Suppressor macrophage treated with lipopolysaccharide for 1 hour (primary cell): ENCODE measurements at places on chromosomes 6 and 20.

DNA sequence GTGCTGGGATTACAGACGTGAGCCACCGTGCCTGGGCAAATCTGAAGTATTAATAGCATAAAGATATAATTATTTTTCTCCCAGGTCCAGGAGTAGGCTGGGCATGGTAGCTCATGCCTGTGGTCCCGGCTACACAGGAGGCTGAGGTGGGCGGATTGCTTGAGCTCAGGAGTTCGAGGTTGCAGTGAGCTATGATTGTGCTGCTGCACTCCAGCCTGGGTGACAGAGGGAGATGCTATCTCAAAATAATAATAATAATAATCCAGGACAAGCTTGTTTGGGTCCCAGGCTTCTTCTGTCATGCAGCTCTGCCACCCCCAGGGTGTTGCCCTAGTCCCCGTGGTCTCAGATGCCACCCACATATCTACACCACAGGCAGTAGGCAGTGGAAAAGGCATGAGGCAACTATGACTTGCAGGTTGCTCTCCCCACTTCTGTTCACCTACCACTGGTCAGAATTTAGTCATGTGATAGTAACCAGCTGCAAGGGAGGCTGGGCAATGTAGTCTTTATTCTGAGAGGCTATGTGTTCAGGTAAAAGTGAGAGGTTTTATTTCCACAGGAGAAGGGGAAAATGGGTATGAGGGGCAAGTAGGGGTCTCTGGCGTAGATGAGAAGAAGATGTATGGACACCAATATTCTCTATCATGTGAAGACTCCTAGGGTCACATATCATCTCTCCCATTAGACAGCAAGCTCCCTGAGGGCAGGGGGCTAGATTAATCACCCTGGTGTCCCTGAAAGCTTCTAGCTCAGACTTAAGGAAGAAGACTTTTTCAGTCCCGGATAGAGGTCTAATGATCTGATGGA is 25.7 kb downstream of the TCF15 start:
- peak; percentile 35 for DNase-seq

GRCh38 chr20:34874094-34874654 is 1.5 kb upstream of the GGT7 start:
- peak; percentile 90 for DNase-seq

GRCh38 chr6:36717871-36718540 is 20.4 kb downstream of the RAB44 start:
- DNase-seq = no peak

GRCh38 chr6:14283600-14284235 is 166.1 kb downstream of the CD83 start:
- peak; percentile 83 for DNase-seq

DNA sequence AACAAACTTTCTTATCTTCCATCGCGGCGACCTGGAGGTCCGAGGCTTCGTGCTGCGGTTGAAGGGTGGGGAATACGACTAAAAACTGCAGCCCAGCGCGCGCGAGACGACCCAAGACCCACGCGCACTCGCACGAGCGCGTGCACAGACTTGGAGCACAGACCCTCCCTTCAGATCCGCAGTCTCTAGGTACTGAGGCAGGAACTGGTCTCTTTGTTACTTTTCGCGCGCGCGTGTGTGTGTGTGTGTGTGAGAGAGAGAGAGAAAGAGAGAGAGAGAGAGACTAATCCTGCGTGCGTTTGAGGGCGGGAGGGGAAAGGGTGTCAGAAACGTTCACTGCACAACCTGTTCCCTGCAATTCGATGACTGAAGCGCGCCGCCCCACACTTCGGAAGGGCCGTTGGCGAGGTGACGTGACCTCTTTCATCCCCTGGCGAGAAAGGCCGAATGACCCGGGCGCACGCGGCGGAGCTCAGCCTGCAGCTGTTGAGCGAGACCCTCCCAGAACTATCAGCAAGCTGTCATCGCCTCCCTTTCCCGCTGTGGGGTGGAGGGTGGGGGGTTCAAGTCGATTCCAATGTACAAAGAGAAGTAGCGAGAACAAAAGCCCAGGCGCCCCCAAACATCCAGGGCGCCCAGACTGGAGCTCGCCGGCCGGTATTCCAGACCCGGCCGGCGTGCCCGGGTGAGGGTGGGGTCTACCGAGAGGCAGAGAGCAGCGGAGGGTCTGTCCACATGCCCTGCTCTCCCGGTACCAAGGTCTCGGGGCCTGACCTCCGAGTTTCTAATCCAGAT is 1.5 kb upstream of the TUBB2B start:
- DNase-seq = peak; percentile 52

DNA sequence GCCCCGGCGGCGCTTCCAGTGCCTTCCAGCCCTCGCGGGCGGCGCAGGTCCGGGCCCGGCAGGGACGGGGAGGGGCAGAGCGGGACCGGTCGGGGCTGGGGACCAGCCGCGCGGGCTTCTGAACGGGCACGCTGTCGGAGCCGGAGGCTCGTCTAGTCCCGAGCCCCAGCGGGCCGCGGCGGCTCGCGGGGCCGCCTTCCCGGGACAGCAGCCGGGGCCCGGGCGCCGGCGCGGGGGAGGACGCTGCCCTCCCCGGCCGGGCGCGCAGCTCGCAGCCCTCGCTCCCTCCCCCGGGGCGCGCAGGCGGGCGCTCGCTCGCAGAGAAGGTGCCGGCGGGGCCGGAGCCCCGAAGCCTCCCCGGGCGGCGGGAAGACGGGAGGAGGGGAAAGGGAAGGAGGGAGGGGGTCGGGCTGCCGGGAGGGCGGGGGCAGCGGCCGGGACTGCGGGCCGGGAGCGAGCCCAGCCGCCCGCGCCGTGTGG is 696 bp upstream of the SIRPA start:
- DNase-seq = no peak

- no peak for DNase-seq
These were observed 158.4 kb downstream of the MYO6 start for GRCh38 chr6:75907444-75907843.

- DNase-seq = no peak
These were observed 123.3 kb downstream of the TBC1D32 start for GRCh38 chr6:121210943-121211342.

DNA sequence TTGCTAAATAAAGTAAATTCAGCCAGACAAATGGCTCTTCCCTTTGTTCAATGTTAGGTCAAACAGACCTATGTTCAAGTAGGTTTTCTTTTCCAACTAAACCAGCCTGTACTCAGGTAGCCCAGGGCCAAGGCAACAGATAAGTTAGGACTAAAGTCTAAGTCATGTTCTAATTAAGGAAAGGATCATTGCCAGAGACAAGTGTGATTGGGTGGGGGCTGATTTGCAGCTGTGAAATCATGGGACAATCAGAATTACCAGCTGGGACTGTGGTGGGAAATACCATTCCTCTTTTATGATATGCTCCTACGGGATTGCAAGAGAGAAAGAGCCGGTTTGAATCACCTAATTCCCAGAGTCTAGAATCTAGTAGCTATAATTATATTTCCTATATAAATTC is 4.2 kb upstream of the FBXO30 start:
- DNase-seq = no peak

GRCh38 chr6:30970946-30971345 is 12.6 kb upstream of the MUC21 start:
- no peak for DNase-seq

DNA sequence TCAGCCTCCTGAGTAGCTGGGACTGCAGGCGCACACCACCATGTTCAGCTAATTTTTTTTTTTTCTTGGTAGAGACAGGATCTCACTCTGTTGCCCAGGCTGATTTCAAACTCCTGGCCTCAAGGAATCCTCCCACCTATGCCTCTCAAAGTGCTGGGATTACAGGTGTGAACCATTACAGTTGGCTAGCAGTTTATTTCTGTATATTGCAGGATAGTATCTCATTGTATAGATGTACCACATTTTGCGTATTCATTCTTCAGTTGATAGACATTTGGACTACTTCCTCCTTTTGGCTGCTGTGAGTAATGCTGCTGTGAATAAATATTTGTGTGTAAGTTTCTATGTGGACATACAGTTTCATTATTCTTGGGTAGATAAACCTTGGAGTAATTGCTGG is 32.9 kb downstream of the ASXL1 start:
- peak; percentile 37 for DNase-seq

GRCh38 chr20:13296070-13296469 is 75.0 kb downstream of the ISM1 start:
- no peak for DNase-seq

DNA sequence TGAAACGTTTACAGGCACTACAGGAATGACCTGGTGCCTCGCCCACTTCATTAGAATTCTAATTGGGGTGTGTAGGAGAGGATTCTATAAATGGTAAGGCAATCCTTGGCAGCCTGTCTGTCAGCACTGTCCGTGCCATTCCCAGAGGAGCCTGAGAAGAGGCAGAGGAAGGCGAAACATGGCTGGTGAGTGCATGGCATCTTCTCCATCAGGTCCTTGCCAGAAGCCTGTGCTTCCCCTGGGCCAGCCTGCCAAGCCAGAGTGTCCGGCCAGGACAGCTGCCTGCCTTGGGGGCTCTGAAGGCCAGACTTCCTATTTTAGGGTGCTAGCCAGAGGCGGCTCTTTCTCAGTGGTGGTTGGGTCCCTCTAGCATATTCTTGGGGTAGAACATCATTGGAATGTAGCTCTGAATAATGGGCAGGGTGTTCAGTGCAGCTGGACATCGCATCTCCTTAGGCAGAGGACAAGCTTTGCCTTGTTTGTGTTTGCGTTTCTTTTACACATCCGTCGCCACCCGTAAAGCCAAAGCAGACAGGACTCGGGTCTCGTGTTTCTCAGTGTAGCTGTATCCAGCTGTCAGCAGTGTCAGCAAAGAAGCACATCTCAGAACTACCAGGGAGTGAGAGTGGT is at the start of gene TGM3:
Gene TGM3, plus strand, starts transcription at position 116 of the 630 bp plus-strand sequence. Its CDS starts 63 bp downstream, at position 179.
- no peak for DNase-seq

- DNase-seq = no peak
These were observed 5.9 kb upstream of the BPI start for GRCh38 chr20:38297916-38298674.

DNA sequence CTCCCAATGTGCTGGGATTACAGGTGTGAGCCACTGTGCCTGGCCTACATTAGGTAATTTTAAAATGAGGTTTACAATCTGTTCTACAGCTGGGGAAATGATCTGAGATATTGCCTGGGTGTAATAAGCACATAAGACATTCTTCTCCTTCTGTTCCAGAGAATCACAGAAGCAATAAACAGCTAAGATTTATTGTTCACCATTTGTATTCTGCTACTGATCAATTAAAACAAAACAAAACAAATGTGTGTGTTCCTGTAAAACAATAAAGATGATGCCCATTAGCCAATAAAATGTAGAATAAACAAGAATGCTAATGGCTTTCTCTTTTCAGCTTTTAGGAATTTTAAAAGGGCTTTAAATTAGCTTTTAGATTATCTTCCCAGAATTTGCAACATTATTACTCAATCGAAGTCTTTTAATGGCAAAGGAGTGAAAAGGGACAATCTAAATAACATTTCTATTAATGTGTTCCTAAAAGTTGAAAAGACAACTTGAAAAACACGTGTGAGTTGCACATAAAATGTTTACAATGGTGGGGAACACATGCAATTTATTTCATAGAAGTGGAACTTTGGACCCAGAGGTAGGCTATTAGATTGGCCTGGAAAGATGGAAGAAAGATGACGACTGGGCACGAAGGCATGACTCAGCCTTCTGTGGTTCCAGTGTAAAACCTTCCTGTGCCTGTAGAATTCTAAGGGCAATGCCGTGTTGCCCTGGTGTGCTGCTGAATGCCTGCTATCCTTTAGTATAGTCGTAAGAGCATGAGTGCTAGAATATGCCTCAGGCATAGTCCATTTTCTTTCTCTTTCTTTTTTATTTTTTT is 29.0 kb upstream of the DEK start:
- DNase-seq = no peak

DNA sequence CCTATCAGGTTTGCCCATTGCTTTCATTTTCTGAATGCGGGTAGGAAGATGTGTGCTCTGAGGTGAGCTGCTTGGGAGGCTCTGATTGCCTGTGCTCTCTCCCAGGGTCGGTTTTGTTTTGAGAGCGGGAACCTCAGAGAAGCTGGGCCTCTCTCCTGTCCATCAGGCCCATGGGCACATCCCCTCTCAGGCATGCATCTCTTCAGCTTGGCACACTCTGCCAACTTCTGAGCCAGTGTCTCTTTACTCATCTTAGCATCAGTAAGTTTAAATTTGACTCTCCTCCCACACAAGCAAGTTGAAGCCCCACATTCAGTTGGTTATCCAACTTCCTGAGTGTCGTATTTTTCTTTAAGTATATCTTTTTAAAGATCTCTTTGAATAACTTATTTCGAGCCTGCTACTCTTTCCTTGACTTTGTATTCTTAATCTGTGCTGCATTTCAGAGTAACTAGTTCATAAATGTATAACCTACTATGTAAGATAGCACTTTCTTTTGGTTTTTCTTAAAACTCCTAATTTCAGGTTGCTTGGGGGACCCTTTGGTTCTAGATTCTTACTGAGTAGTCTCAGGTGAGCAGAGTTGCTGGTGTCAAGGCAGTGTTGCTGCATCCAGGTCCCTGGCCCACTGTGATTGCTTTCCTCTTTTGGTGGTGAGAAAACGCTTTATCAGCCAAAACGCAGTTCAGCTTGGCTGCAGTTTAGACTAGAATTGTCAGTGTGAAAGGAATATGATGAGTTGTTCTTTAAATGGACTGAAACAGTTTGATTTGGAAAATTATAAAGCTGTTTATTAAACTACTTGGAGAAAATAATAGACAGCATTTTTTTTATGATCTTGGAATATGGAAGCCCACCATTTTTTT is 54.8 kb downstream of the SNX9 start:
- DNase-seq = no peak

DNA sequence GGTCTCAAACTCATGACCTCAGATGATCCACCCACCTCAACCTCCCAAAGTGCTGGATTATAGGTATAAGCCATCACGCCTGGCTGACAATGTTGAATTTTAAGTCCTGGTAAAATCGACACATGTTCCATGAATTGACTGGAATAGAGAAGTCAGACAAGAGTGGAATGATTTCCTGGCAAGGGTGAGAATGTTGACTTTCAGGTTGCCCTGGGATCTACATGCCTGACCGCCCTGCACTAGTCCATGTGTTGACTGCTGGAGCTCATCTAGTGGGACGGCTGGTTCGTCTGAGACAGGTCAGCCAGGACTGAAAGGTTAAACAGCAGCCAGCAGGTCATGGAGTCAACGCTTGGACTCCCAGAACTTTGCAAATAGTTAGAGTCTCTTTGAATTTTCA is 88.8 kb downstream of the SASH1 start:
- DNase-seq = no peak

- no peak for DNase-seq
These were observed 387.8 kb downstream of the BMP2 start for GRCh38 chr20:7155282-7155681.

GRCh38 chr6:97449444-97449966 is 166.5 kb upstream of the MMS22L start:
- DNase-seq = no peak

DNA sequence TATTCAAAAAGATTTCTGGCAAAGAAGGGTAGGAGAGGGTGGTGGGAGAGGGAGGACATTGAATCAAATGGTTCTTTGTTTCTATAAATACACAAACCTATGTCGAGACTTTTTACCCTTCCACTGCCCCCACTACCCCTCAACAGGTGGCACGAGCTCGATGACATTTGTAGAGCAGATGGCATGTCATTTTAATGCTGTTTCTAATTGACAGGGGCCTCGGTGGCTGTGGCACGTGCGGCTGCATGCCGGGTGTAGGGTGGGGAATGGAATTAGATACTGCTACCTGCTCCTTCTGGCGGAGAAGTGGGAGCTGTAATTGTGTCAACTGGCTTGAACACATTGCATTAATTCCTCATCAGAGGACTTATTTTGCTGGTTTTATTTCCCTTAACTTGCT is 29.1 kb upstream of the SASH1 start:
- DNase-seq = no peak

- DNase-seq = no peak
These were observed 181.8 kb downstream of the DLL1 start for GRCh38 chr6:170108890-170109587.

- DNase-seq = peak; percentile 73
These were observed 6.2 kb downstream of the COL9A3 start for GRCh38 chr20:62822788-62823651.

GRCh38 chr6:40386200-40386599 is 201.0 kb downstream of the LRFN2 start:
- no peak for DNase-seq
